ENCODE measurements at places on chromosomes 6 and 20. TPM values are rescaled to one million over a fixed set of nuclear protein-coding genes. Genes with fewer than 3 reads are reported as not detected.
A peak's percentile ranks its signal among the peaks of the same experiment; 100 is the strongest.

The RBBP8NL gene
- not detected for total RNA-seq

The C4A gene
- 7.2 TPM for total RNA-seq

The PIM1 gene
- 172 TPM for total RNA-seq

The TAB2 gene
- 106 TPM for total RNA-seq

DNA sequence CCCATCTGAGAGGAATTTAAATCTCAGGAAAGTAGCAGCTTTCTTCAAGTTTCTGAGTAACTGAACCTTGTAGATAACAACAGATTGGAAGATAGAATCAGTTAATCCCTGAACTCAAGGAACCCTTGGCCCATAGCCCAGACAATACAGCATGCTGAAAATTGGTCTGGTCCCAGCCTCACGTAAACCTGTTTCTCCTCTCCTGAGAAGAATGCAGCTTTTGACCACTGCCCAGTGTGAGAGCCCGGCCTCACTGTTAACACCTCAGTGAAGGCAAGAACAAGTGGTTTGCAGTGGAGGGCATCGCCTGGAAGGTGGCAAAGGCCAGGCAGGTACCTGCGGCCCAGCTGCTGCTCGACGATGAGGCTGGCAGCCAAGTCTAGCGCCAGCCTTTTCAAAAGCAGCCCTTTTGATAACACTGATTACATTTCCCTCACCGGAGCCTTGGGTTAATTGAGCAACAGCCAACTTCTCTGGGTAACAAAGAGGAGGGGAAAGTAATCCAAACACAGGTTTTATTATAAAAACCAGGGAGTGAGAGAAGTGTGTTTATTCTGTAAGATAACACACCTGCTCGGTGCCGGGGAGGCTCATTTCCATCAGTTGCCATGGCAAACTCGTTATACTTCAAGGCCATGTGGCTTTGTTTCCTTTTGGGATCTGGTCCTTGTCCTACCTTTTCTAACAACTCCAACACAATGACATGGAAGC lies 54.0 kb downstream of the TRAF3IP2 start:
- no peak for DNase-seq
- no peak overlapping the region for H3K4me3 ChIP-seq
- no peaks in the 10 kb centered on the region for H3K36me3 ChIP-seq

DNA sequence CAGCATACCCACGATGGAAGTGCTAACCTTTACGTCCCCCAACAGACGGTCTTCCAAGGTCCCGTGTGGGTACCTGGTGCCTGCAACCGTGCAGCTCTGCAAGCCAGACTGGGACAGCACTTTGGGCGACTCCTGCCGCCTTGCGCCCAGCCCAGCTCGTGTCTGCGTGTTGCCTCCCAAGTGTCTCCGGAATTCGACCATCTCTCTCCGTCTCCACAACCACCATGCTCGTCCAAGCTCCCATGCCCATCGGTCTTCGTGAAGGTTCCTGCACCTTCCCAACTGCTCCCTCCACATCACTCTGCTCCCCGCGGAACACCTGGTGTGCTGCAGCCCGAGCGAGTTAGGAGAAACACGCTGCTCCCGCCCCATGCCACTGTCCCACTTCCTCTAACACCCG lies 173.2 kb upstream of the AFDN start:
- H3K27ac ChIP-seq, result no peak overlapping the region
- no peak for DNase-seq
- no peaks in the 10 kb centered on the region for H3K27me3 ChIP-seq
- no peaks in the 10 kb centered on the region for H3K36me3 ChIP-seq

- no peak overlapping the region for H3K27ac ChIP-seq
- H3K27me3 ChIP-seq, result no peaks in the 10 kb centered on the region
- no peak for DNase-seq
- peaks cover 6% of the 10 kb centered on the region for H3K4me1 ChIP-seq
- no peak overlapping the region for H3K4me3 ChIP-seq
These were observed 35.1 kb upstream of the DUSP22 start for GRCh38 chr6:257031-257725.

GRCh38 chr6:163771180-163771579 lies 356.7 kb downstream of the QKI start:
- H3K36me3 ChIP-seq, result no peaks in the 10 kb centered on the region
- no peaks in the 10 kb centered on the region for H3K27me3 ChIP-seq
- DNase-seq, result no peak
- H3K4me3 ChIP-seq, result no peak overlapping the region
- no peaks in the 10 kb centered on the region for H3K4me1 ChIP-seq
- H3K27ac ChIP-seq, result no peak overlapping the region

DNA sequence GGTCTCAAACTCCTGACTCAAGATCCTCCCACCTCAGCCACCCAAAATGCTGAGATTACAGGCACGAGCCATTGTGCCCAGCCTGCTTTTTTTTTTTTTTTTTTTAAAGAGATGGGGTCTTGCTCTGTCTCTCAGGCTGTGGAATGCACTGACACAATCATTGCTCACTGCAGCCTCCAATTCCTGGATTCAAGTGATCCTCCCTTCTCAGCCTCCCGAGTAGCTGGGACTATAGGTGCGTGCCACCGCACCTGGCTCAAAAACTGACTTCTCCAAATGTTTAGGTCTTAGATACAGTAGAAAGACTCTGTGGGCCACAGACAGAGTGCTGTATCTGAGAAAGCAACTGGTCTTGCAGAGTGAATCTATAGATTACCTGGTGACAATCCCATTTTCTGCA lies 31.1 kb upstream of the SLC4A11 start:
- no peak overlapping the region for H3K27ac ChIP-seq
- H3K27me3 ChIP-seq, result no peaks in the 10 kb centered on the region
- H3K4me1 ChIP-seq, result no peaks in the 10 kb centered on the region
- H3K4me3 ChIP-seq, result no peak overlapping the region
- no peak for DNase-seq
- H3K36me3 ChIP-seq, result no peaks in the 10 kb centered on the region

DNA sequence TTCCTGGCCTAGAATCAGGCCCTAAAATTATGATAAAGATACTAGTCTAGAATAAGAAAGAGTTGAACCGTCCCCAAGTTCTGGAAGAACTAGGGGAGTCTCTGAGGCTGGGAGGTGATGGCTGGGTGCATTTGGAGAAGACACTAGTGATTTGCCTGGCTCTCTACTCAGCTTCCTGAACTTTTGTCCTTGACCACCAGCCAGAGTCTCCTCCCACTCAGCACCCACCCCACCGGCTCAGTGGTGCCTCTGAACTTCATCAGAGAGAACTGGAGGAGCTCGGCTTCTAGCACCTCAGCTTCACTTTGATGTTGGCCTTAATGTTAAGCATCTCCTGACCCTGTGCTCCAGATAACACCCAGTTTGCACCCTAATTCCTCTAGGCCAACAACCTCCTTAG lies 73.0 kb downstream of the PERP start:
- no peaks in the 10 kb centered on the region for H3K36me3 ChIP-seq
- H3K4me1 ChIP-seq, result no peaks in the 10 kb centered on the region
- no peak for DNase-seq
- H3K27ac ChIP-seq, result no peak overlapping the region
- H3K4me3 ChIP-seq, result no peak overlapping the region
- no peaks in the 10 kb centered on the region for H3K27me3 ChIP-seq

DNA sequence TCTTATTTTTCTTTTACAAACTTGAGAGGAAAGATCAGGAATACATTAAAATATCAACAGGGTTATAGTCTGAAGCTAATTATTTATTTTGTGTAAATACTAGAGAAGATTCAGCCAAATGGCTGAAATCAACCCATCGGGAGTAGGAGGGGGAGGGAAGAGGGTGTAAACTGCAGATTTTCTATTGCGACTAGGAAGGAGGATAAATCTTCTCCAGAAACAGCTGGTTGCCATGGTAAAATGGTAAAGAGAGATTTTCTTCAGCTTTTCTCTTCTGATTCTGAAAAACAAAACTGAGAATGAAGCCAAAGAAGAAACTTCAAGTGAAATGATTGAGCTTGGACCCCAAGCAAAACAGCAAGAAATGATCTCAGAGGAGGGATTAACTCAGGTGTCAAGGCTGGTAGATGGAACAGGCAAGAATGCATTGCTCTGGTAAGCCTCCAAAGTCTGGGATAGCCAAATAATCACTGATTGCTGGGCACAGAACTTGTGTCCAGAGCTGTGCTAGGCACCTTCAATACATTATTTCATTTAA lies 193.5 kb upstream of the SPTLC3 start:
- H3K4me3 ChIP-seq, result no peak overlapping the region
- no peaks in the 10 kb centered on the region for H3K27me3 ChIP-seq
- H3K36me3 ChIP-seq, result no peaks in the 10 kb centered on the region
- DNase-seq, result no peak
- H3K27ac ChIP-seq, result no peak overlapping the region

- peaks cover 45% of the 10 kb centered on the region for H3K4me1 ChIP-seq
- no peak for DNase-seq
- H3K27ac ChIP-seq, result peak overlapping the region; percentile 34
These were observed 154.7 kb downstream of the JARID2 start for GRCh38 chr6:15400572-15401004.

DNA sequence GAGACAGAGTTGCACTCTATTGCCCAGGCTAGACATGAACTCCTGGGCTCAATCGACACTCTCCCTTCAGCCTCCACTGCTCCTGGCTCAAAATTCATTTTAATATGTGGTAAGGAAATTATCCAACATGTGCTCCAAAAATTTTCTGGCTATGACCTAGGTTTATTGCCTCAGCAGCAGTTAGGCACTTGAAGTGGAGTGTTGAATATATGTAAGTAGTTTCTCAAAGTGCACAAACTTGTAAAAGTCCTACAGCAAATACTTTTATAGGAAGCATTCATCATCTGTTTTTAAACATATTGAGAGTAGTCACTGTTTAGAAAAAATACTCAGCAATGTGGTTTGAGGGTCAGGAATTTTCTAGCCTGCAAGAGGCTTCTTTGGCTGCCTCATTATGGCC lies 13.2 kb downstream of the FILIP1 start:
- DNase-seq, result no peak
- no peak overlapping the region for H3K4me3 ChIP-seq
- no peak overlapping the region for H3K27ac ChIP-seq
- H3K4me1 ChIP-seq, result no peaks in the 10 kb centered on the region

DNA sequence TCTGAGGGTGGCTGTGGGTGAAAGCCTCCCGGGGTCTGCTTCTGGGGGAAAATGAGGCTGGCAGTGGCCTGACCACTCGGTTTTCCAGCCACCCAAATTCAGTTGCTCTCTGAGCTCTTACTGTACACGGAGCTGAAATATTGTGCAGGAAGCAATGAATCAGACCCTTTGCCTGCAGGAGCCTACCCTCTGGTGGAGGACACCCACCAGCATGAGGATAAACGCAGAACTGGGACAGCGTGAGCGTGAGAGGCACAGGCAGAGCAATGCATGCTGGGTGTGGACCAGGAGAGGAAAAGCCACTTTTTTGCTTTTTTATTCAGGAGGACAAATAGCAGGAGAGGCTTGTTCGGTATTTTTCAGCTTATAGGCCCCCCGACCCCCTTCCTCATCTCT lies 298.0 kb downstream of the QKI start:
- no peak for DNase-seq
- no peaks in the 10 kb centered on the region for H3K36me3 ChIP-seq
- no peaks in the 10 kb centered on the region for H3K4me1 ChIP-seq
- no peak overlapping the region for H3K27ac ChIP-seq
- no peak overlapping the region for H3K4me3 ChIP-seq

Data from naive thymus-derived CD4-positive, alpha-beta T cell (primary cell).